Activated naive CD8-positive, alpha-beta T cell treated with anti-CD3 and anti-CD28 coated beads for 36 hours (primary cell): ENCODE measurements at places on chromosomes 7 and 10.

- H3K27ac ChIP-seq = peak overlapping the region; percentile 49
- peak; percentile 40 for DNase-seq
- peaks cover 5% of the 10 kb centered on the region for H3K27me3 ChIP-seq
- no peaks in the 10 kb centered on the region for H3K36me3 ChIP-seq
- H3K4me3 ChIP-seq = peak overlapping the region; percentile 23
- H3K4me1 ChIP-seq = peaks cover 7% of the 10 kb centered on the region
Observed at GRCh38 chr10:124035928-124036558, 57.4 kb downstream of the CHST15 start.

GRCh38 chr10:97731346-97732051, 5.4 kb upstream of the ZFYVE27 start:
- peak; percentile 34 for DNase-seq
- peaks cover 7% of the 10 kb centered on the region for H3K27me3 ChIP-seq

GRCh38 chr7:138670594-138670993, 30.6 kb downstream of the SVOPL start:
- no peak for DNase-seq
- H3K4me3 ChIP-seq = no peak overlapping the region
- no peaks in the 10 kb centered on the region for H3K36me3 ChIP-seq
- peaks cover 10% of the 10 kb centered on the region for H3K4me1 ChIP-seq
- peaks cover 7% of the 10 kb centered on the region for H3K27me3 ChIP-seq
- no peak overlapping the region for H3K27ac ChIP-seq

- H3K27ac ChIP-seq = no peak overlapping the region
- H3K36me3 ChIP-seq = no peaks in the 10 kb centered on the region
- no peak for DNase-seq
Observed at GRCh38 chr7:48786951-48787350, 137.4 kb upstream of the CDC14C start.
